ENCODE measurements at places on chromosomes 1 and 21. TPM values are rescaled to one million over a fixed set of nuclear protein-coding genes. Genes with fewer than 3 reads are reported as not detected.

SPRR4 gene
- total RNA-seq = not detected

PAQR6 gene
- total RNA-seq = 8.6 TPM

CENPF gene
- 117 TPM for total RNA-seq

TMEM240 gene
- 1.1 TPM for total RNA-seq

SLC2A5 gene
- 0.05 TPM for total RNA-seq

S100A8 gene
- not detected for total RNA-seq

CELA2A gene
- total RNA-seq = not detected

RTCA gene
- total RNA-seq = 49.5 TPM

PDC gene
- not detected for total RNA-seq

ADORA1 gene
- total RNA-seq = not detected

SPATA46 gene
- not detected for total RNA-seq

HSPB7 gene
- not detected for total RNA-seq

RPE65 gene
- not detected for total RNA-seq

ERVH48-1 gene
- total RNA-seq = 0.39 TPM

DNM3 gene
- 1.5 TPM for total RNA-seq

OPTC gene
- total RNA-seq = not detected

SPRR5 gene
- not detected for total RNA-seq

RGS8 gene
- total RNA-seq = not detected

MIXL1 gene
- total RNA-seq = not detected

ODF2L gene
- 41.2 TPM for total RNA-seq

PYHIN1 gene
- 32.8 TPM for total RNA-seq

FCMR gene
- 77.6 TPM for total RNA-seq

BOLA1 gene
- total RNA-seq = 16.3 TPM

DMBX1 gene
- total RNA-seq = 0.05 TPM

S100A3 gene
- not detected for total RNA-seq

FCRL5 gene
- total RNA-seq = not detected

TDRD10 gene
- not detected for total RNA-seq

ZNF670 gene
- total RNA-seq = 2.0 TPM

OR2G6 gene
- total RNA-seq = not detected

CGN gene
- total RNA-seq = 0.09 TPM

CIART gene
- 1.3 TPM for total RNA-seq

KCNC4 gene
- total RNA-seq = 10.6 TPM

PM20D1 gene
- 1.2 TPM for total RNA-seq

CYP4Z1 gene
- total RNA-seq = not detected

FCGR3B gene
- not detected for total RNA-seq

RIPPLY3 gene
- not detected for total RNA-seq

SYT14 gene
- not detected for total RNA-seq

PLEKHM2 gene
- 49.3 TPM for total RNA-seq

MPL gene
- total RNA-seq = not detected

KRTAP21-2 gene
- total RNA-seq = not detected

CR1L gene
- total RNA-seq = not detected

TACSTD2 gene
- not detected for total RNA-seq

GJC2 gene
- total RNA-seq = 0.75 TPM

MEX3A gene
- total RNA-seq = 0.20 TPM

OVAAL gene
- not detected for total RNA-seq

PPP1R15B gene
- total RNA-seq = 65.5 TPM

TRIM17 gene
- 2.5 TPM for total RNA-seq

HMCN1 gene
- total RNA-seq = not detected

EDN2 gene
- not detected for total RNA-seq

ROR1 gene
- 0.05 TPM for total RNA-seq

HCRTR1 gene
- not detected for total RNA-seq

UBAP2L gene
- total RNA-seq = 223 TPM

RPS6KA1 gene
- 169 TPM for total RNA-seq

VWA1 gene
- 0.68 TPM for total RNA-seq

Measured in T-helper 2 cell treated with Interferon-gamma antibody and Interleukin-4, amounts not matched to agents 100 ng/mL and 5 ng/mL, for 36 hours (primary cell).